Ecto neural progenitor cell (in vitro differentiated cells): ENCODE measurements at places on chromosomes 5 and 9.
A peak's percentile ranks its signal among the peaks of the same experiment; 100 is the strongest.

- no peak for DNase-seq
Observed at GRCh38 chr5:60370508-60370907, 329.5 kb downstream of the DEPDC1B start.

- no peak for DNase-seq
Observed at GRCh38 chr9:128106940-128107467, 20.5 kb downstream of the PTGES2 start.

- DNase-seq, result no peak
Observed at GRCh38 chr9:72564479-72565281, 43.3 kb downstream of the TMC1 start.

DNA sequence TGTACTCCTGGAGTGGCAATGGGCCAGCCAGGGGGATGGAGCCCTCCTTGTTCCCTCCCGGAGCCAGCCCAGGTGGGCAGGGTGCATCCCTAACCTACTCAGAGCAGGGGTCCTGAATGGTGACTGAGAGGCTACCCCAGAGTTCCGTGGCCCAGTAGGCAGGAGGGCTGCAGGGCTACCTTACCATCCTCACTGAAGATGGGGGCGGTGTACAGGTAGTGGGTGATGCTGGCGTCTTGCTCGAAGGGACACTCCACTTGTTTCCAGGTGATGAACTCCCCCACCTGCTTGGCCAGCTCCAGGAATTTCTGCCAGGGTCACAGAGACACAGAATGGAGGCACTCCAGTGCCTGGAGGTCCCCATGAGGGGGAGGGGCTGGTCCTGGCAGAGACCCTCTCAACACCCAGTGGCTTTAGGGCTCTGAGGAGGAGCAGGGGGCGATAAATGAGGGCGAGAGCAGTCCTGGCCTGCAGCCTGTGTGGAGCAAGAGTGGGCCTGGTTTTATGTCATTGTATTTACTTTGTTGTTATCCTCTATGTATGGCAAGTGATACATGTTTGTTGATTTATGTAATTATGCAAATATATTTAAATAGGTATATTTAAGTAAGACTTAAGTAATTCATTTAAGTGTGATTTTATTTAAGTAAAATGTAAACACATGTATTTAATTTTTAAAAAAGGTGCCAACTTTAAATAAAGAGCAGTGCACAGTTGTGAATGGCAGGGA, 39.9 kb upstream of the RNF130 start:
- DNase-seq, result peak; percentile 33

DNA sequence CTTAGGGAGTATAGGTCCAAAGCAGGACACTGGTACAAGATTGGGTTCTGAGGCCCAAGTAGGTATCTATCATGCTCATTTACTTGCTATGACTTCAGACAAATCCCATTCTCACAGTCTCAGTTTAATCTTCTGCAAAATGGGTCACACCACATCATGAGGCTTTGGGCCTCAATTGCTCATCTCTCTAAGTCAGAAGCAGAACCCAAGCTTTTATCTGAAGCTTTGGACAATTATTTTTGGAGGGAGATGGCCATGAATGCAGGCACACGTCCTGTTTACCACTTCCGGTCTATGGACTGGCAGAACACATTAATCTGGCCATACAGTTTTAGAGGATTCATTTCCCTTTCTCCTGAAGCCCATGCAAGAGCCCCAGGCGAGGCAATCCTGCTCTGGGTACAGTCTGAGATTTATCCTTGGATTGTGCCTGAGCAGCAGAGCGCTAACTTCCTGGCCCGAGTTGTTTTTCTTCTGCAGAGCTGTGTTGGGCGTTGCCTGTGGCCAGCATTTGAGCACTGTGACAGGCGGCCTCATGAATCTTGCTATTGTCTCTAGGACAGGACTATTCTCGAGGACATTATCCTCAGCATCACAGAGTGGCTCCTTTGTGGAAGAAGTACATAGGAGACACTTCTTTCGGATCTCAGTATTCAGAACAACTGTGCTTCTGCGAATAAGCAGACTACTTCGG, 16.1 kb downstream of the SLC22A4 start:
- no peak for DNase-seq

DNA sequence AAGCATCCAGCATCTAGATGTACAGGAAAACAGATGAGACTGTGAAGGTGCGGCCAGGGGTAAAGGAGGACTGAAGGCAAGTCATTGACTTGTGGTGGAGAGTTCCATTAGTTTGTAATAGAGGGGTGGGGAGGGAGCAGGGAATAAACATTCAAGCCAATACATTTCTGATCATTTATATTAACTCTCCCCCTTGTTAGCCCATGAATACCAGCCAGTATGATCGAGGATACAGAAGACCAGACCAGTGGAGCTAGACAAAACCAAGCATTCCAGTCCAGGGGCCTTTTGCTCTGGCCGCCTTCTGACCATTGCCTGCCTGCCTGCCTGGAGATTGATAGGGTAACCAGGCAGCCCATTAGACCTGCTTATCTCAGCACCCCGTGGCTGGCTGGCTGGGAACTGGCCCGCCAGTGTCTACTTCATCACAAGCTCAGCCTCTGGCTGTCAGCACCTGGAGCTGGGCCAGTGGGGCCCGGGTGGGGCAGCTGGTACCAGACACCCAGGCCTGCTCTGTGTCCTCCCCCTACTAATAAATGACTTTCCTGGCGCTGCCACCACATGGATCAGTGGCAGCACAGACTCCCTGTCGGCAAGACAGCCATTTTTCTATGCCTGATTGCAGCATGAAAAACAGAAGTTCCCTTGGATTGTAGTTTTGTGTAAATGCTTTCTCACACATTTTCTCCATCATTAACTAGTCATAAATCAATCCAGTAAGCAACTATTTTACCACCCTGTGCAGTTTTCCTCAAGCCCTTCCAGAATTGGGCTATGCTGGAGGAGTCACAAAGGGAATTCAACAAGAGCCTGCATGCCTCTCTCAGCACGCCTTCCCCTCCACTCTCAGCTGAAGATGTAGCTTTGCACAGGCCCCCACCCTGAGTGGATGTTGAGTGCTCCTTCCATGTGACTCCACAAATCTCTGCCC, 181.3 kb downstream of the SNCAIP start:
- DNase-seq, result no peak

DNA sequence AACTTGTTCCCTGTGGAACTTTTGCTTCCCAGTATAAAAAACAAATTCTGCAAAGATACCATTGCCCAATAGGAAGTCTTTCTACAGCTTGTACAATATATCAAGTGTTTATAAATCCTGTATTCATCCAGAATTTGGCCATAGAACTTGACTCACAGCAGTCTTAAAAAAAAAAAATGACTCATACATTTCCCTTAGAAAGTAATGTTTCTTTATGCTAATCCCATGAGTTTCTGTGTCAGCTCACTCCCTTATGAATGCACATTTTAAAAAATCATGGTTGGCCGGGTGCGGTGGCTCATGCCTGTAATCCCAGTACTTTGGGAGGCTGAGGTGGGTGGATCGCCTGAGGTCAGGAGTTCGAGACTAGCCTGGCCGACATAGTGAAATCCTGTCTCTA, 89.3 kb upstream of the DMRT1 start:
- no peak for DNase-seq

DNA sequence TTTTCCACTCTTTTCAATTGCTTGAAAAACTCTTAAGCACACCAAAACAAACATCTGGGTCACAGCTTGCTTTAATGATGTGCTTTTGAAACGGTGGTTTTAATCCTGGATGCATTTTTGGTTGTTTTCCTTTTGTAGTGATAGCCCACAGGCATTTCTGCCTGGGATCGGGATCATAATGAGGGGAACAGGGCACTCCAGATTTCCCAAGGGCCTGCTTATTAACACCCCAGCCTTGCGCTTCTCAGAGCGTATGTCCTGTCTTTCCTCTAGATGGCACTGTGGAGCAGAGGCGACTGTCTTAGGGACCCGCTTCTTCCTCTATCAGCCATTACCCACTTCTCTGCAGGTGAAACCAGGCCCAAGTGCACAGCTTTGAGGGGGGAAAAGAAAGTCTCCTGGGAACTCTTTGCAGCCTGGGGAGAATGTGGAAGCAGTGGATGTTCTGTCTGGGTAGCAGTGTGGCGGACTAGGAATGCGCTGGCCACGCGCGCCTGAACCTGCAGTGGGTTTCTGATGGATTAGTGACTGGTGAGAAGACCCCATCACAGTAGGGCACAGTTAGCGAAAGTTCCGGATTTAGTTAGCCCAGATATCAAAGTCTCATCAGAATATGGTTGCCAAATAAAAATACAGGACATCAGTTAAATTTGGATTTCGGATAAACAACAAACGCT, 190.1 kb downstream of the GNA14 start:
- peak; percentile 73 for DNase-seq

DNA sequence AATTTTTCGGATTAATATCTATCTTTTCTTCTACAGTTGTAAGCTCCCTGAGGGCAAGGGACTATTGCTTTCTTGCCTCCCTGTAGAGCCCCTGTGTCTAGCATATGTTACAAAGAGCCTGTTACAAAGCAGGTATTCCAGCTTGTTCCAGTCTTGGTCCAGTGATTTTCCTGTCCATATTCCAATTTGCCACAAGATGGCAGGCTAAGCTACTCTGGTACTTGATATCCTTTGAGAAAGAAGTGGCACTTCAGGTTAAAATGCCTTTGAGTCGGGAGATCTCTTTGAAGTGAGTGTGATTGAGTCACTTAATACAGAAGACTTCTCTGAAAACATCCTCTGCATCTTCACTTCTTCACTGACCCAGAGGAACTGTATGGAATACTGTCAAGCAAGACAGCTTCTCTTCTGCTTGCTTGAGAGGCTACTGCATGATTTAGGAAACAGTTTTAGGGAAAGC, 24.5 kb downstream of the CAVIN4 start:
- no peak for DNase-seq

- no peak for DNase-seq
Observed at GRCh38 chr9:89743573-89744254, 138.9 kb downstream of the GADD45G start.

DNA sequence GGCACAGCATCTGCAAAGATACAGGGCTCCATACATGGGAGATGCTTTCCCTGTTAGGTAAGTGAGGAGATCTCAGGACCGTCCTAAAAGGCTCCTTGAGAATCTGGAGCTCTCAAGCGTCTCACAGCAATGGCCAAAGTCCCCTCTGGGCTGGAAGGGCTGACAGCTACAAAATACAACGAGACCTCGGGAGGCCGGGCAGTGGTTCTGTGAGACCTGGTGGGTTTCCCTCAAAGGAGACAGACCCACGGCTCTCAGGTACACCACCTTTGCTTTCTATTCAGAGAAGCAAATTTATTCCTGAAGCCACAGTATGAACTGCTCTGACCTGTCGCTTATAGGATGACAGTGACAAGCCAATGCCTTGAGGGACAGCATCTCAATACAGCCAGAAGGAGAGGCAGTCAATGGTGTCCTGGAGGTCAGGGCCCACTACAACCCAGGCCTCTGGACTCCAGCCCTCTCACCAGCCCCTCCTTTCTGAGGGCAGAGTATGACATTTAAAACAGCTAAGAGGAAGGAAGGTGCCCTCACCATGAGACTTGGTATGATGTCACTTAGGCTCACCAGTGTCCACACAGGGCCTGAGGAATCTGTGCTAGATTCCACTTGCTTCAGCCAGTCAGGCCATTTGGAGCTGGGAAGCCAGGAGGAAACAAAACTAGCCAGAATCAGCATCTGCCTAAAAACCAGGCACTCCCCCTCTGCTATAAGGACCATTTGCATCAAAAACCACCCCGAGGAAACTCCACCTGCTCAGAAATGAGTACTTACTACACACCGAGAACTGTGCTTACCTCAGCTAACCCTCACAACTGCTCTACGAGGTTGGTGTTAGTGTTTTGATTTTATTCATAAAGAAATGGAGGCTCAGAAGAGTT, 86.5 kb upstream of the FSTL4 start:
- DNase-seq, result no peak

GRCh38 chr9:15205632-15206420, 101.2 kb downstream of the TTC39B start:
- DNase-seq, result no peak

- DNase-seq, result no peak
Observed at GRCh38 chr5:90344689-90345088, 64.9 kb downstream of the CETN3 start.

DNA sequence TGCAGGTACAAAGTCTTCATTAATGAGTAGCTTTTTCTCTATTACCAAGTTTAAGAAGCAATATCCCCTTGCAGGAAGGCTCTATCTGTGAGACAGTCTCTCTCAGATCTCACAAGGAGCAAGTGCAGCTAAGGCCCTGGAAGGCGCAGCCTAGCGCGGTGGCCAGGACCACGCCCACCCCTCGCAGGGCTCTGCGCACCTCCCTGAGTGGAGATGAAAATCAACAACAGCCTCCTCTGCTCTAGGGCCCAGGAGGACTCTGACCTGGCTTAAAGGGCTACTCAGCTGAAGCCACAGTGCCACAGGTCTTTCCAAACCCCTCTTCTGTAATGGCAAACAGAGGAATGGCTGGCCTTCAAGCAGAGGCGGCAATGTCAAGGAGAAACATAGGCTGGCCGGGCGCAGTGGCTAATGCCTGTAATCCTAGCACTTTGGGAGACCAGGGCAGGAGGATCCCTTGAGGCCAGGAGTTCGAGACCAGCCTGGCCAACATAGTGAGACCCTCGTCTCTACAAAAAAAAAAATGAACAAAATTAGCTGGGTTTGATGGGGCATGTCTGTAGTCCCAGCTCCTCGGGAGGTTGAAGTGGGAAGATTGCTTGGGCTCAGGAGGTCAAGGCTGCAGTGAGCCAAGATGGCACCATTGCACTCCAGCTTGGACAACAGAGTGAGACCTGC, 11.9 kb downstream of the SEC16A start:
- DNase-seq, result no peak

DNA sequence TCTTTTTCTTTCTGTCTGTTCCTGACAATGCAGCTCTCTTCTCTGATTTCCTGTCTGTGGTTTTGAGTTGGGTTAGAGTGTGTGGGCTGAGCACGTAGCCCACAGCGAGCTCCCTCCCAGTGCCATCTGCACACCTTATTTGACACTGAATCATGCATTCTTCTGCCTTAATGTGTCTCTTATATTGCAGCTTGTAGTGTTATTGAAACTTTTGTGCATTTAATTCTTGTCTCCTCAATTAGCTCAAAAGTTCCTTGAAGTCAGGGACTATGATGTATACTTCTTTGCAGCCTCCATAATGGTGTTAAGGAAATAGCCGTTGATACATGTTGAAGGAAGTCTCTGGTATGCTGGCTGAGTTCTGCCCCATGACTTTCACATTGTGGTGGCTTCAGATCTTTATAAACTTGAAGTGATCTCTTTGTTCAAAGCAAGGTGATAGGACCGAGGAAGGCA, 576.2 kb upstream of the CLINT1 start:
- no peak for DNase-seq

GRCh38 chr9:2173170-2173569, 158.0 kb downstream of the SMARCA2 start:
- DNase-seq, result no peak

DNA sequence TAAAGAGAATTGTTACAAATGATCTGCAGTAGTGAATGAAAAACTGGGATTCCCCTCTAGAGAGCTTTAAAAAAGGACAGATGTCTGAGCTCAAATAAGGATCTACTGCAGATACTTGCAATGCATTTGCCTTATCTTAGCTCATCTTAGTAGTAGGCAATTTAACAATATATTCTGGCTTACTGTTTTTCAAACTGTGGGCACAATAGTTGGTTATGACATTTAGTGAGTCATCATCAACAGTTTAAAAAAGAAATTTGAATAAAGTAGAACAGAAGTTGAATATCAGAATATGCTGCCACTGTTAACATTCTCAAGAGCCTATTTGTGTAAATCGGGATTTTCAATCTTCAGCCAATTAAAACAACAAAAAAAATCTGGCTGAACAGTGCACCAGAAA, 6.7 kb upstream of the CAST start:
- no peak for DNase-seq

- DNase-seq, result peak; percentile 71
Observed at GRCh38 chr5:147509041-147509709, 693 bp downstream of the DPYSL3 start.
